Naive thymus-derived CD4-positive, alpha-beta T cell (primary cell): ENCODE measurements at places on chromosomes 5 and 9. TPM values are rescaled to one million over a fixed set of nuclear protein-coding genes. Genes with fewer than 3 reads are reported as not detected.

- peaks cover 4% of the 10 kb centered on the region for H3K4me1 ChIP-seq
- peaks cover 4% of the 10 kb centered on the region for H3K36me3 ChIP-seq
- H3K27me3 ChIP-seq: no peaks in the 10 kb centered on the region
- H3K27ac ChIP-seq: no peak overlapping the region
Measured at GRCh38 chr5:76709762-76710161, 6.2 kb upstream of the F2R start.

- H3K27ac ChIP-seq: no peak overlapping the region
- H3K4me3 ChIP-seq: no peak overlapping the region
- no peaks in the 10 kb centered on the region for H3K4me1 ChIP-seq
- H3K27me3 ChIP-seq: no peaks in the 10 kb centered on the region
- no peak for DNase-seq
Measured at GRCh38 chr5:35061211-35061770, 13.5 kb upstream of the AGXT2 start.

C9orf72 gene
- 25.9 TPM for total RNA-seq

GRCh38 chr9:35311891-35312639 lies 150.3 kb downstream of the UNC13B start:
- H3K4me1 ChIP-seq: no peaks in the 10 kb centered on the region
- no peaks in the 10 kb centered on the region for H3K36me3 ChIP-seq
- no peak for DNase-seq
- no peak overlapping the region for H3K27ac ChIP-seq
- no peaks in the 10 kb centered on the region for H3K27me3 ChIP-seq

DNA sequence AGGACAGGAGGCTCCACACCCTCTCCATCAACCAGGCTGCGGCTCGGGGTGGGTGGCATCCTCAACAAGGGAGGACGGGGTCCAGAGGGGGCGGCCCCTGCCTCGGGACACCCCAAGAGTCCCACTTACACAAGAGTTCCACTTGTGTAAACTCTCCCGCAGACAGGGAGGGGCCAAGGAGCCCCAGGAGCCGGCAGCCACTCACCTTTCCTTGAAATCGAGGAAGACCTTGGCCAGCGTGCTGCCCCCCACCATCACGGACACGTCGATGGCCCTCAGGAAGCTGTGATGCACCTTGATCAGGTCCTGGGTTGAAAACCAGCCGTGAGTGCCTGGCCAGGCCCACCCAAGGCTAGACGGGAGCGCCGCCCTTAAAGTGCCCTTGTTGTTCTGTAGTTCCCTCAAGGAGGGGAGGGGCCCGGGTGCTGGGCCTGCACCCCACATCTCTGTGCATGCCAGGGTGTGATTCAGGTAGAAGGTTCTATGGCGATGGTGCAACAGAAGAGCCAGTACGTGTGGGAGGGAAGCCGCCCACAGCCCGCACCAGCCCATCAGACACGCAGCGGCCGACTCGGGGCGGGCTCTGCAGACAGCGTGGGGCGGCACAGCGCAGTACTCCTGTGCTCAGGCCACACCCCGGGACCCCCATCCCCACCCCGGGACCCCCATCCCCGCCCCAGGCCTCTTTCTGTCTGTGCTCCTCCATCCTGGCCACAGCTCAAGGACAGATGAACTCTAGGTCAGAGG lies 67.9 kb upstream of the SARDH start:
- H3K27me3 ChIP-seq: no peaks in the 10 kb centered on the region
- no peak for DNase-seq
- no peaks in the 10 kb centered on the region for H3K36me3 ChIP-seq

IL9 gene
- total RNA-seq: not detected

ZCCHC10 gene
- total RNA-seq: 16.0 TPM

DNA sequence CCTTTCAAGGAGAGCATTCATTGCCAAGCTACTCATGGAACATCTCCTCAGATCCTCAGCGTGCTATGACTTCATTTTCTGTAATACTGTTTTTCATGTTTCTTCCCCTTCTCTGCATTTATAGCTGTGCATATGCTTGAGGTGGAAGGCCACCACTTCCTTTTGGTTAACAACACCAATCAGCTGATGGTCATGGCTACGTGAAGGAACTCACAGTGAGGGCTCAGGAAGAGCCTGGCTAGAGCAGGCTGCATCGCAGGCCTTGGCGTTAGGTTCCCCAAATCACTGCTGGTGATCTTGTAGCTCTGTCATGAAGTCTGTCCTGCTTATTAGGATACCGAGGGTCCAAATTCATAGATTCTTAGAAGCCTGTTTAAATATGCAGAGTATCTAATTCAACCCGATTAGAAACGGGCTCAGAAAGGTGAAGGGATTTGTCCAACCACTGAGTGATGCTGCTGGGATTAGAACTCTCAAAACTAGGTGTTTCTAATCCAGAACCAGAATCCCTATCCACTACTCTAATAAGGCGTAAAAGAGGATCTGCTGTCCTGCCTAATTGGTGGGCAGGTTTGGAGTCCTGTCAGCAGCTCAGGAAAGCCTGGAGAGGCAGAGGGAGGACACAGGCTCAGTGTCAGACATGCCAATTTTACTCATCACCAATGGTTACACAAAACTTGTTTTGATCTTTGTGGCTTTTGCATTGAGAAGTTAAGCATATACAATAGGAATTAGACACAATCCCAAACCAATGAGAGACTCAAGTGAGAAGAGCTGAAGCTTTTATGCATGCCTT lies 7.5 kb downstream of the SYK start:
- no peak overlapping the region for H3K4me3 ChIP-seq
- DNase-seq: no peak
- H3K36me3 ChIP-seq: no peaks in the 10 kb centered on the region
- no peak overlapping the region for H3K27ac ChIP-seq

DNA sequence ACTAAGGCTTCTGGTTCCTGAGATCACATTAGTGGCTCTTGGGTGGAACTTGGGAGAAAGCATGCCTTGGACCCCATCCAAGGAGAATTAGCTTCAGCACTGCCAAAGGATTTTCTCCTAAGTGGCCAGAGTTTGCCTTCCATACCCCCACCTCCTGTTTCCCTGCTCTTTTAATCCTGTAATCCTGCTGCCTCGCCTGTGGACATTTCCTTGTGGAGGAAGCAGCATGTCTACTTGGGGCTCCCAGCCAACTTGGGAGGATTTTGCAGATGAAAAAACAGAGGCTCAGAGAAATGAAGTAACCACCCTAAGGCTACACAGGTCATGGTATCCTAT lies 1.6 kb downstream of the ARSI start:
- no peaks in the 10 kb centered on the region for H3K27me3 ChIP-seq
- H3K4me1 ChIP-seq: no peaks in the 10 kb centered on the region
- no peak overlapping the region for H3K4me3 ChIP-seq
- H3K36me3 ChIP-seq: no peaks in the 10 kb centered on the region

DNA sequence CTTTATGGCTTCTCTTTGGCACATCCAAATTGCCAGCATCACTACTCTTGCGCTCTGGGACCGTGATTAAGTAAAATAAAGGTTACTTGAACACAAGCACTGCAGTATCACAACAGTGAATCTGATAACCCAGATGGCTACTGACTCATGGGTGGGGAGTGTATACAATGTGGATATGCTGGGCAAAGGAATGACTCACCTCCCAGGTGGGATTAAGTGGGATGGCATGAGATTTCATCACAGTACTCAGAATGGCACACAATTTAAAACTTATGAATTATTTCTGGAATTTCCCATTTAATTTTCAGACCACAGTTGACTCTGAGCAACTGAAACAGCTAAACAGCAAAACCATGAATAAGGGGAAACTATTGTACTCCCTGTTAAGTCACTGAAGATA lies 4.3 kb downstream of the GFM2 start:
- no peak overlapping the region for H3K27ac ChIP-seq
- no peak overlapping the region for H3K4me3 ChIP-seq
- DNase-seq: no peak
- no peaks in the 10 kb centered on the region for H3K27me3 ChIP-seq
- H3K36me3 ChIP-seq: no peaks in the 10 kb centered on the region

DNA sequence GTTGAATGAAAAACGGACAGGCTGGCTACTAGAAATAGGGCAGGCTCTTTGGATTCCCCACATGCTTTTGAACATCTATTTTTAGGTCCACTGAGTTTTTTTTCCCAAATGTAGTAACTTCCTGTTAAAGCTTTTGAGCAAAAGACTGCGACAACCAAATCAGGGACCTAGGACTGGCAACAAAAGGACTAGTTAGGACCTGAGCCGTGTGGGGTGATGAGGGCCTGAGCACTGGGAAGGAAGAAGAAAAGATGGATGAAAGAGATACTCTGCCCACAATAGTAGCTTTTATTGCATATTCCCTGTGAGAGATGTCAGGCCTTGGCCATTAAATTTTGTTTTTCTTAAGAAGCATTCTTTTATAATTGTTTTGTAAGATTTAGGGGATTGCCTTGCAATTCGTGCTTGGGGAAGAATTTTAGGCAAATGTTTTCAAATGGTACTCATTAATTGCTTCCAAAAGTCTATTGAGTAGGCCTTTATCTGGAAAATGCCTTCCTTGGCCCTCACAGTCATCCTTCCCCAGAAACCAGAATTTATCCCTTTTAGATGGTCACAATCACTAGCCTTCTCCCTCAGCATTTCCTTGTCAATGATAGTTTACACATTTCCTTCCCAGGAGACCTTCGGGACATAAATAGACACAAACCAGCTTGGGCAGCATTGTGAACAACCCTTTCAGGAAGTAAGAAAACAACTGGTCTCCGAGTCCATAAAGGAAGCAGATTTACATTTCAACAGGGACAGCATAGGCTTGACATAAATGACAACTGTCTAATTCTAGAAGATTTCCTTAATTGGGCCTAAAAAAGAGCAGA lies 166.5 kb downstream of the RMI1 start:
- H3K4me3 ChIP-seq: no peak overlapping the region
- H3K4me1 ChIP-seq: no peaks in the 10 kb centered on the region
- H3K36me3 ChIP-seq: no peaks in the 10 kb centered on the region
- H3K27ac ChIP-seq: no peak overlapping the region
- peaks cover 4% of the 10 kb centered on the region for H3K27me3 ChIP-seq
- no peak for DNase-seq

GRCh38 chr9:38437193-38437823 lies 13.1 kb upstream of the IGFBPL1 start:
- H3K4me1 ChIP-seq: no peaks in the 10 kb centered on the region
- no peak overlapping the region for H3K27ac ChIP-seq
- no peak overlapping the region for H3K4me3 ChIP-seq
- H3K36me3 ChIP-seq: no peaks in the 10 kb centered on the region
- no peak for DNase-seq
- H3K27me3 ChIP-seq: no peaks in the 10 kb centered on the region

DNA sequence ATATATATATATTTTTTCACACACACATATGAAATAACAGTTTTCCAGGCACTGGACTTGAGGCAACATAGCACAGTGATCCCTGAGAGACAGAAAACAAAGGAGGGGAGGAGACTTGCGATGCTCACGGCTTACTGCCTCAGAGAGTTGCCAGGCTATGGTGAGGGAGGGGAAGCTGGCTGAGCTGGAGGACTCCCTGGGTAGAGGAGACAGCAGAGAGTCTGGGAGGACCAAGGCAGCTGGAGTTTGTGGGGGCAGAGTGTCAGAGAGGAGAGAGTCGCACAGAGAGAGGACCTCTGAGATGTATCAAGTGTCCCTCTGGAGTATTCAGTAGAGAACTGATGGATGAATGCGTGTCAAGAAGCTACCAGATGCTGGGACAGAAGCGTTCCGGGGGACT lies 23.1 kb upstream of the QSOX2 start:
- no peak overlapping the region for H3K27ac ChIP-seq
- peaks cover 7% of the 10 kb centered on the region for H3K4me1 ChIP-seq
- no peaks in the 10 kb centered on the region for H3K36me3 ChIP-seq
- no peaks in the 10 kb centered on the region for H3K27me3 ChIP-seq
- no peak overlapping the region for H3K4me3 ChIP-seq
- no peak for DNase-seq

DNA sequence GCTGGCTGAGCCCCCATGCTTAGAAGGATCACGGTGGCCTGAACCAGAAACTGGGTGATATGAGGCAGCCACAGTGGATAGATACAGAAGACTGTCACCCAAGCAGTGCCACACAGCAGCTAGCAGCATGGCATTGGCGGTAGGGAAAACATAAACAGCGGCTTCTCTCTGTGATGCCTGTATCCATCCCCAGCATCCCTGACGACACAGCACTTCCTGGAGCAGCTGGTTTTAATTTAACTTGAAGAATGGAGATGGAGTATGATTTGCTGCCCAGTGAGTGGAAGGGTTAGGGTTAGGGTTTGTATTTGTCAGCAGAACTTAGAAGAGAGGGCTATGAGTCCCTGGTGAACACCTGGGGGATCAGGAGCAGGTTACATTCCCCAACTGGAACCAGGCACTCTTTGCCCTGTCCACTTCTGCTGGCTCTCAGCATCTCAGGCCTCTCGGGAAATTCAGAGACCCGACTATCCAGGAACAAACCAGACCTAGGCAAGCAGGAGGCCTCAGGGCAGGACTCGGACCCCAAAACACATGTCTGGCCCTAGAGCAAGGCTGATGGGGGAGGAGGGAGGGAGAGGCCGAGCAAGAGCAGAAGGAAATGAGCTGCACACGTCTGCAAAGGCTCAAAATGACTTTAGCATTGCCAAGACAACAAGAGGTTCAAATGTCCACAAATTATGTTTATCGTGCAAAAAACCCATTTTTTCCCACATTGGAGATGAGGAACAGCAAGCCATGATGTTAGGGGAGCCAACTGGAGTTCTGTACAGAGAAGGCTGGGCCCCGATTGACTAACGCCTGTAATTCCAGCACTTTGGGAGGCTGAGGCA lies 6.5 kb upstream of the GGTA1 start:
- H3K27me3 ChIP-seq: no peaks in the 10 kb centered on the region
- no peak overlapping the region for H3K4me3 ChIP-seq
- DNase-seq: no peak
- no peaks in the 10 kb centered on the region for H3K4me1 ChIP-seq
- no peak overlapping the region for H3K27ac ChIP-seq

DNA sequence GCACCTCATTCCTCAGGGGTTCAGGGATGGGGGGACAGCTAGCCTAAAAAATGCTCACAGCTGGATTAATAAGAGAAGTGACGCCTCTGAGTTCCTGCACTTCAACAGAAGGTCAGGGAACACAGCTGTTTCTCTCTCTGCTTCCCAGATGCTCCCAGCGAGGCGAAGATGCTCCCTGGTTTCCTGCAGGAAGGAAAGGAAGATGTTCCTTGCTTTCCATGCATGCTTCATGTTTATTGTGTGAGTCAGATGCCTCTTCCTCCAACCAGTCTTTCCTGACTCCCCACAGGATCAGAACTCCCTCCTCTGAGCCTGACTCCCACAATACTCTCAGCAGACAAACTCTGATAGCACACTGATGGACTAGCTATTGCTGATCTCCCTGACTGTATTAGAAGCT lies 71.9 kb downstream of the MFAP3 start:
- H3K27me3 ChIP-seq: no peaks in the 10 kb centered on the region
- no peak overlapping the region for H3K4me3 ChIP-seq
- H3K4me1 ChIP-seq: no peaks in the 10 kb centered on the region
- no peak overlapping the region for H3K27ac ChIP-seq

GARIN3 gene
- total RNA-seq: not detected

DNA sequence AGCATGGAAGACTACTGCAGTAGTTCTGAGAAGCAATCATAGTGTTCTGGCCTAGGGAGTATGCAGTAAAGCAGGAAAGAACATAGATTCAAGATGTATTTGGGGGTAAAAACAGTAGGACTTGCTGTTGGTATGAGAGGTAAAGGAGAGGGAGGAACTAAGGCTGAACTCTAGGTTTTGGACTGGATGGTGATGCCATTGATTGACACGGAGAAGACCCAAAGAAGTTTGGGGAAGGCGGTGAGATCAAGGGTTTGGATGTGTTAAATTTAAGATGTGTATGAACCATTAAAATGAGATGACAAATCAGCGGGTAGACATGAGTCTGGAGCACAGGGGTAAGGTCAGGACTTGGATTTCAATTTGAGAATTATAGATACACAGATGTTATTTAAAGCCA lies 2.0 kb upstream of the CDC37L1 start:
- H3K27ac ChIP-seq: peak overlapping the region; percentile 19
- DNase-seq: no peak
- no peaks in the 10 kb centered on the region for H3K36me3 ChIP-seq
- H3K4me1 ChIP-seq: peaks cover 19% of the 10 kb centered on the region
- H3K27me3 ChIP-seq: no peaks in the 10 kb centered on the region
